HAP-1 (cell line): ENCODE measurements at places on chromosomes 12 and 14.

GRCh38 chr14:103122947-103123633 is at the start of gene TNFAIP2:
Gene TNFAIP2, plus strand, starts transcription at chr14:103123461. Its CDS starts 2,997 bp downstream, at chr14:103126458.
- DNase-seq, result no peak

DNA sequence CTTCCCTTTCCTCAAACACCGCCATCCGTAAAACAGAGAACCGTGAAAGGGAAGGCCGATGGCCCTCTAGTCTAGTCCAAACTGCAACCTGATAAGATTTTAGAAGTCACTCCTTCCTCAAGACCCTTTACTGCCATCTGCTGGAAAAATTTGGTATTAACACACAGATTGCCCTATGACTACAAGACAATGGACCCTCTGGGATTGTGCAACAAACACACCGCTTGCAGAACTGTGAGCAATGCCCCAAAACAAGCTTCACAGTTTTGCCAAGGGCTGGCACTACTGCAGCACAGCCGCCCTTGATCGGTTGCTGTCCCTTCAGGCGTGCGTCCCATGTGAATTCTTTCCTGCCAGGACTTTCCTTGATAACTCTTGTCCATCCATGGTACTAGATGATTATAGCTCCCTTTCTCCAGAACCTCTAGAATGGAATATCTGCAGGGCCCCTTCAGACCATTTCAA is 23.1 kb downstream of the LLPH start:
- DNase-seq, result peak; percentile 86

DNA sequence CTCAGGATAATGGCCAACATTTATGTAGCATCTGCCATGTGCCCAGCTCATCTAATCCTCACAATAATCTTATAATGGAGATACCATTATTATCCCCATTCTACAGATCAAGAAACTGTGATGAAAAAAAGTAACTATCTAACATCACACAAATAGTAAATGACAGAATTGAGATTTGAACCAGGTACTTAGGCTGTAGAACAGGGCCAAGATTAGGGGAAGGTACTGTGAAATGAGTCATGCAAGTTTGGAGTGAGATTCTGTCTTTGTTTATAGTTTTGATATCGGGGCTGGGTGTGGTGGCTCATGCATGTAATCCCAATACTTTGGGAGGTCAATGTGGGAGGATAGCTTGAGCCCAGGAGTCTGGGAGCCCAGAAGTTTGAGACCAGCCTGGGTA is 1.3 kb upstream of the GNPTAB start:
- DNase-seq, result no peak

GRCh38 chr14:71550367-71550766 is 381.9 kb upstream of the RGS6 start:
- no peak for DNase-seq

DNA sequence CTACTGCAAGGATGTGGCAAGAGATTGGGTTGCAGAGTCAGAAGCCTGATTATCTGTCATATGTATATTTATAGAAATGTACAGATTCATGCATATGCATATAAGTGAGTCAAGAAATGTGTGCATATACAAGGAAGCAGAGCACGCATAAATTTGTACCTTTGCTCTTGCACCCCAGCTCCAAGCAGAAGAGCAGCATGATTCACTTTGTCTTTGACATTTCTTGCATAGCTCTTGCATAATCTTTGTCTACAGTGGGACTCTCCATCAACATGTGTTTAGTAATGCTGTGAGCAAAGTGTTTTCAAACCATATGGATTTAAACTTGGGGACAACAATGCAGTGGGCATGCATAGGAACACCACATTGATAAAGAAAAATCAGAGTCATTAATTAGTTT is 330.7 kb upstream of the DCN start:
- DNase-seq, result no peak

DNA sequence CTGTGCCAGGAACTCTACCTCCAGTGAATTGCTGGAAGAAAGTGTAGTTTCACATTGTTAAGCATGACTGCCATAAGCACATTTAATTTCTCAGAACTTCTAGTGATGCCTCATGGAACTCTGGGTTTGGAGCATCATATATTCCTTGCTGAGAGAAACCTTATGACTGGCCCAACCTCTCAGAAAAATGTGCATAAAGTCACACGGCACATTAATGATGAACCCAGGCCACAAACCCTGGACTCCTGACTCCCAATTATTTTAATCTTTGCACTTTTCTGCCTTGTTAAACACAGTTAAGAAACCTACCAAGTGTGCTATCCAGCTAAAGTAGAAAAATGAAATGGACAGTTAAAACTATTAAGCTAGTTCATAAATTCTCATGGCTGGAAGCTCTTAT is 5.6 kb downstream of the TCP11L2 start:
- no peak for DNase-seq

GRCh38 chr12:88993651-88994050 is 358.6 kb downstream of the DUSP6 start:
- DNase-seq, result peak; percentile 68

DNA sequence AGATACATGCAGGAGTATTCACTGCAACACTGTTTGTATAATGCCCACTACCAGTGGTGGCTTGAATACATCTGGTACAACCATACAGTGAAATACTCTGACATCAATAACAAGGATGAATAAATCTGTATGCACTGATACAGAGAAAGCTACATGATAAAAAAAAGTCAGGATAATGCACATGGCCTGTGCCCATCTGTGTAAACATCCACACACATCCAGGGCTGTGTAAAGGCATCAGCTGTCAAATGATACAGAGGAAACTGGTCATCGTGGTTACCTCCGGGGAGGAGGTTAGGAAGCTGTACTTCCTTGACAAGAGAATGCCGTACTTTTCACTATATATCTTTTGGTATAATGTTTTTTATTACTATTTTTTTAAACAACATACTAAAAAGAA is 176.6 kb downstream of the FOXN3 start:
- no peak for DNase-seq

DNA sequence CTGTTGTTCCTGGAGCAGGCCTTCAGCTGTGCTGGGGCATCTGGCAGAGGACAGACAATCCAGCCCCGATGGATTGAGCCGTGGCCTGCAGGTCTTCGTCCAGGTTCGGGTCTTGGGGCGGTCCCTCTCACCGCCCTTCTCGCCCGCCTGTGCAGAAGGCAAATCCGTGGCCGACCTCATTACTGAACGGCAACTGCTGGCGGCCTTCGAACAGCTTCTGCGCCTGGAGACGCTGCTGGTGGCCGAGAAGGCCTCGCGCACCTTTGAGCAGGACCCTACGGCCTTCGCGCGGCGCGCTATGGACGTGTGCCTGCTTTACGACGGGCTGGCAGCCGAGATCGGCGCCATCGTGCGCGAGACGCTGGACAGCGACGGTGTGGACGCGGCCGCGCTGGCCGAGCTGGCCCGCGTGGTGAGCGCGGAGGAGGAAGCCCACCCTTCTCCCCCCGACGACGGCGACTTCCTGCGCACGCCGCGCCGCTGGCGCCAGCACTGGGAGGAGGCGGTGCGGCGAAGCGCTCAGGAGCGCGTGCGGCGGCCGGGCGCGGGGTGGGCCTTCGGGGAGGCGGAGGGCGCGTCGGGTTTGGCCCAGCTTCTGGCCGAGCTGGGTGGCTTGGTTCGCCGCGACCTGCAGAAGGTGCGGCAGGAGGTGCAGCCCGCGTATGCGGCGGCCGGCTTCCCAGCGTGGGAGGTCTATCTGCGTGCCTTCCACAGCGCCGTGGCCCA is 7.6 kb downstream of the EXOC3L4 start:
- DNase-seq, result no peak

DNA sequence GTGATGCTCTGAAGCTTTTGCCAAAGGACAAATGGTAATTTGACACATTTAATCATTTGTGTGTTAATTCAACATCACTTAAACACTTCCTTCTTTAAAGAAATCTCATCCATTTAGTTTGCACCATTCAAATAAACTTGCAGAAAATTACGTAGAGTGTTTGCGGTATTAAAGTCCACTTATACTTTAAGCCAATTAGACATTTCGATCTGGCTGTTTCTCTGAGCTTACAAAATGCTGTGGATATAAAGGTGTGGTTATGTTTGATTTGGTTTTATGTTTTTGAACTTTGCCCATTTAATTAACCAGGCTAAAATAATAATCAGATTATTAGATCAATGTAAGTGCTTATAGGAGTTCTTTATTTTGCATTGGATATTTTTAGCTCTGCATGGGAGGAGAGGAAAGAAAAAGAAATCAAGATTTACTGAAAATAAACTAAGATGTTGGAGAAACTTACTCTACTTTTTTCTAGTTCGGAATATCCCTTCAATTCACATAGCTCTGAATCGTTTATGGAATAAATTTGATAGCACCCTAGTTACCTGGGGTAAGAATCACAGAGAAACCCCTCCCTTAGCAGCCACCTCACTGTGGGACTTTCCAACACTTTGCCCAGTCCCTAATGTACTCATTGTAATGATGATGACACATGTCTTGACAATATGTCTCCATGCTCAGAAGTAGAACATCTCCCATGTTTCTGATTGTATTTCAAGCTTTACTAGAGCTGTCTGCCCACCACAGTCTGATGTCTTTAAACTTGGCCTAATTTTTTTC is 268.0 kb downstream of the BTG1 start:
- DNase-seq, result no peak

- DNase-seq, result peak; percentile 82
Observed at GRCh38 chr12:45260104-45260815, 44.4 kb downstream of the ANO6 start.

DNA sequence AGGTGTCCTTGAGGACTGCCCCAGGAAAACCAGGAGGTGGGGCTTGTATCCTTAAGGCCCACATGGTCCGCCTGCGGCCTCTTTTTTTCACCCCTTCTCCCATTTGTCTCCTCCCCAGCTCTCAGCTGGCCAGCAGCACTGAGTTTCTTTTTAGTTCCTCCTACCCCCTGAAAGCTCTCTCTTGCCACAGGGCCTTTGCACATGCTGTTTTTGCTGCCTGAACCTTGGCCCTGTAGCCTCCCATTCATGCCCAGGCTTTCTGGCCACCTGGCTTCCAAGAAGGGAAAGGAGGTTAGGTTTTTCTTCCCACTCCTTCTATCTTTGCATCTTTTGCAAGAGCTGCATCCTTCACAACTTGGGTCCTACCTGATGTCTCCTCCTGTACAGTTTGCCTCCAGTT is 358.1 kb downstream of the VRK1 start:
- no peak for DNase-seq

DNA sequence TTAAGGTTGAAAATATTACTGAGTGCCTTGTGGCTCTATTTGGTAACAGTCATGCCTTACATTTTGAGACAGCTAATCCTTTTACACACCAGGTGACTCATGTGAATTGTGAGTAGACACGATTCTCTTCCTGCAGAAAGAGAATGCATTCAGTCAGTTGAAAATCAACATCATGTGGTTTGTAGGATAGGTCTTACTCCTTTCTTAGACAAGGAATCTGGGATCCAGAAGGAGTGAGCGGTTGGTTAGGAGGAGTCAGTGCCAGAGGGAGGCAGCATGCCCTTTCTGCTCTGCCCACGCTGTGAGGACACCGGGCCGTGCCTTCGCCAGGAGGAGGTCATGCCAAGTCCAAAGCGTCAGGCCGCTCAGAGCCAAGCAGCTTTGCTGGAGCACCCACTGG is 47.6 kb downstream of the TRAF3 start:
- no peak for DNase-seq

- DNase-seq, result no peak
Observed at GRCh38 chr12:122422730-122423257, 325 bp upstream of the CLIP1 start.

DNA sequence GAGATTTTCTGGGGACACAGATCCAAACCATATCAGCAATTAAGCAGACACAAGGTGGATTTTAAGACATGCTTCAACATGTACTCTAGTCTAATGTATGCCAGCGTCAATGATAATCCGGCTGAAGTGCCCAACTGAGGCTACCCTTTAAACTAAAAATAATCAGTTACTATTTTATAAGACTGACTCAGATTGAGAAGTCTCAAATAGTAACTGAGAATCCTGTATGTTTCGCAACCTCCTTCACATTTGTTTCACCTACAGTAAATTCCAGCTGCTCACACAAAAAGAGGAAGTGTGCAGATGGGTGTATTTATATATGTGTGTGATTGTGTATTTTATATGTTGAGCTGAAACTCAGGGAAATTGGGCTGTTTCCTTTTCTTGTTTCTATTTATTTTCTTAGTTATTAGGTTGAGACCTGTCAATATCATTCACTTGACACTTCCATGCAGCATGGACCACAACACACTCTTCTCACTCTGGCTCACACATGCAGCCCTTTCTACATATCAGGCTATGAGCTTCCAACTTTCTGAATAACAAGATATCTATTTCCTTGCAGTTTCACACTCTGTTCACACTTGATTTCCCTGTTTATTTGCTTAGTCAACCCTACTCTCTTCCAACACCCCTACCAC is 1224.9 kb upstream of the TMEM132C start:
- DNase-seq, result no peak

- no peak for DNase-seq
Observed at GRCh38 chr14:98974113-98974512, 297.9 kb downstream of the BCL11B start.

GRCh38 chr14:61540931-61541330 is 154.4 kb upstream of the HIF1A start:
- no peak for DNase-seq

- peak; percentile 40 for DNase-seq
Observed at GRCh38 chr14:51860825-51861499, 550 bp downstream of the GNG2 start.

DNA sequence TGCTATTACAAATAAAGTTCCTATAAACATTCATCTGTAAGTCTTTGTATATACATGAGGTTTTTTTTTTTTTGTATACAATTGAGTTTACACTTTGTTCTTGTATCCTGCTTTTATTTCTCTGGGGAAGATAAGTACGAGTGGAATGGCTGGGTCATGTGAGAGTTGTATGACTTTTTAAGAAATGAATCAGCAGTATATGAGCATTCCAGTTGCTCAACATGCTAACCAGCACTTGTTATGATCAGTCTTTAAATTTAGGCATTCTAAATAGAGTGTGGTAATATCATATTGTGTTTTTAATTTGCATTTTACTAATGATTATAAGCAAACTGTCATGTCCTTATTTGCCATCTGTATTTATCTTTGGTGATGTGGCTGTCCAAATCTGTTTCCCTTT is 44.7 kb upstream of the AMIGO2 start:
- DNase-seq, result no peak

- no peak for DNase-seq
Observed at GRCh38 chr12:19848421-19848820, 409.1 kb downstream of the AEBP2 start.

- DNase-seq, result no peak
Observed at GRCh38 chr12:53725824-53726223, 1.4 kb downstream of the CALCOCO1 start.

GRCh38 chr14:95210699-95211098 is 53.4 kb upstream of the DICER1 start:
- no peak for DNase-seq

GRCh38 chr14:22556021-22556989 is 32.7 kb downstream of the DAD1 start:
- DNase-seq, result no peak

DNA sequence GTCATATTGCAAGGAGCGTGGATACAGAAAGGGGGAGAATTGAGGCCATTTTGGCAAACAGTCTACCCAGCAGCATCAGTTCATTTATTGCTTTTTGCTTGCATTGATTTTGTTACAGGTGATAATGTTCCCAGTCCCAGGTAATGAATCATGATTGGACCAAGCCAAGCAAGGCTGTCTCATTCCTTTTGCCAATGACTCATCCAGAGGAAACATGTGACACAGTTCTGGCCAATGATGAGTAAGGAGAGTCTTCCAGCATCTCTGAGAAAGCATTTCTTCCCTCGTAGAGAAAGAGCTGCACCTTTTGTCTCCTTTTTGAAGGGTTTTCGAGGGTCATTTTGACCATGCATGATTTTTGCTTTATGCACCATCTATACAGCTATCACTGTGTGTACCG is 68.2 kb downstream of the SLC15A4 start:
- DNase-seq, result no peak

GRCh38 chr12:47882781-47883546 is 21.8 kb downstream of the VDR start:
- no peak for DNase-seq
